Suppressor macrophage treated with lipopolysaccharide for 1 hour (primary cell): ENCODE measurements at places on chromosomes 11 and 22.

GRCh38 chr11:13963169-13963948 lies 836 bp downstream of the SPON1 start:
- peak; percentile 33 for DNase-seq

GRCh38 chr11:116226731-116227130 lies 546.1 kb downstream of the BUD13 start:
- DNase-seq, result no peak

DNA sequence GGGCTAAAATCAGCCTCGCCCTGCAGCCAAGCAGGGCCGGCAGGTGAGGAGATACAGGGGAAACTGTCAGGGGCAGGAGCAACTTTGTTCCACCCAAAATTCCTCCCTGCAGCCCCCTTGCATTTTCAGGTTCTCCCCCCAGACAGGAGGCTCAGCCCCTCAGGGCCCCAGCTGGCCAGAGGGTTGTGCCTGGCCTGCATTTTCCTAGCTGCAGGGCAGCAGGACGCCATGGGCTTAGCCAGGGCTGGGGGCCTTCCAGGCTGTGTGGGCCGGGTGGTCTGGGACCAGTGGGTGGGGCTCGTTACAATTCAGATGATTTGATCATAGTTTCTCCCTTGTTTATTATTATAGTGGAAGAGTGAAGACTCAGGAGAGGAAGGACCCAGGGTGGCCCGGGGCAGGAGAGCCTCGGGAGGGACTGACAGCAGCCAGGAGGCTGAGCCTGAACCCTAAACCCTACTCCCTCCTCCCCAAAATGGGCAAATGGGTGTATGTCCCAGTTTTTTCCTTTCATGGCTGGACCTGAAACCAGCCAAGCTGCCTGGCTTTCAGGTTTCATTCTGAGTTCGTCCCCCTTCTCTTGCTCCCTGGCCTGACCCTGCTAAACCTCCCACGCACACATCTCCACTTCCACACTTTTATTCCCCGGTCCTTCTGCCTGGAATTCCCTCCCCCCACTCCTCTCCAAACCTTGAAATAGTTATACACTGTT lies 40.0 kb downstream of the AHNAK start:
- no peak for DNase-seq

- DNase-seq, result no peak
Observed at GRCh38 chr11:109519253-109519652, 97.3 kb downstream of the C11orf87 start.

DNA sequence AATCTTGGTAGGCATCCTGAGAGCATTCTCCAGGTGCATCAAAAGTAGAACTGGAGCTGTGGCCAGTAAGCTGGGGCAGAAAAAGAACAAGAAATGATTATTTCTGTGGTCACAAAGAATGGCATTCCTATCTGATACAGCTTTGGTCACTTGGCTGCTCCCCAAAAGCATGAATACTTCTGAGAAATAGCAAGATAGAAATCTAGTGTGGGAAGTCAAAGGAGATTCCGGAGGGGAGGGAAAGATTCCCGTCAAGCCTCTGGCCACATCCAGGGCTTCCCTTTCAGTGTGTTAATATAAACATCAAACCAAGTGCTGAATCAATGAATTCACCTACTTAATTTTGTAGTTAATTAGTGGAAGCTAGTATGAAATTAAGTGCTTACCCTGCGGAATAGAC lies 1185.4 kb downstream of the LRRC4C start:
- no peak for DNase-seq

- no peak for DNase-seq
Observed at GRCh38 chr11:93519179-93519578, 24.0 kb downstream of the SMCO4 start.

GRCh38 chr11:11641581-11641980 lies 19.8 kb upstream of the GALNT18 start:
- DNase-seq, result no peak

GRCh38 chr22:29108137-29108536 lies 35.3 kb downstream of the KREMEN1 start:
- no peak for DNase-seq

- DNase-seq, result no peak
Observed at GRCh38 chr11:2383852-2384804, 7.0 kb downstream of the CD81 start.

GRCh38 chr22:31622980-31623379 lies 39.0 kb downstream of the PISD start:
- DNase-seq, result no peak

GRCh38 chr11:45620243-45620642 lies 45.2 kb downstream of the CHST1 start:
- no peak for DNase-seq

DNA sequence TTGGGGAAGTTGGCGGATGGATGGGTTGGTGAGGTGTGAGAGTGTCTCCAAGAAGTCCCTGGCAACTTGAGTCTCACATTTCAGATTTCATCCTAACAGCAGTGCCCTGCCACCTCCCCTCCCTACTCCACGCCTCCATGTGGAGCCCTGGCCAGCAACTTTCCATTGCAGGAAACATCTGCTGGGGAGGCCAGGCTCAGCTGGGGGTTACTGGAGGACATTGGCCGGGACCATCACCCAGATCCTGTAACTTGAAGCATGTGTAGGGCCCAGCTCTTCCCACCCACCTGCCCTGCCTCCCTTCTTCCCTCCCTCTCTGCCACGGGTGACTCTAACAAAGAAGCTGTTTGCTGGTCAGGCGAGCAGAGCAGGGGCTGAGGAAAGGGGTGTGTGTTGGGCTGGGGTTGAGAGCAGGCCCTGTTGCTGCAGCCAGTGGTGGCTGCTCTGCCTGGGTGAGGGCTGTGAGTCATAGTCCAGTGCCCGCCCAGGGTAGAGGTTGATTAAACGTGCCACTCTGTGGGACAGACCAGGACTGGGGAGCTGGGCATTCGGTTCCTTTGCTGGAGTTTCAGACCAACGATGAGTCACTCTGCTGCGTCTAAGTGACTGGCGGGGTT lies 64.0 kb downstream of the SCN3B start:
- peak; percentile 50 for DNase-seq

DNA sequence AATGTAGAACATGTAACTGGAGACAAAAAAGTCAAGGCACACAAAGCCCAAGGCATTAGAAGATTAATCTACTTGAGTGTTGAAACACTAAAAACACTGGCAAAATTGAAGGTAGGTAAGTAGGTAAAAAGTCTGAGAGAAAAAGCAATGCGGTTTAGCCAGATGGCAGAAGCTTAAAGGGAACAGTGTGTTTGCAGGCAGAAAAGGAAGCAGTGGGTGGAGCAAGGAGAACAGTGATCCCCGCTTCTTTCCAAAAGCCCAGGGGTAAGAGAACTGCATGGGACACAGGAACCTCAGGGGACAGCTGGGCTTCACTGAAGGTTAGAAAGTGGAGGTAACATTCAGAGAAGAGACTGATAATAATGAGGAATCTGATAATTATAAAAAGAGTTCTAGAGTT lies 16.0 kb downstream of the MRE11 start:
- DNase-seq, result peak; percentile 18

DNA sequence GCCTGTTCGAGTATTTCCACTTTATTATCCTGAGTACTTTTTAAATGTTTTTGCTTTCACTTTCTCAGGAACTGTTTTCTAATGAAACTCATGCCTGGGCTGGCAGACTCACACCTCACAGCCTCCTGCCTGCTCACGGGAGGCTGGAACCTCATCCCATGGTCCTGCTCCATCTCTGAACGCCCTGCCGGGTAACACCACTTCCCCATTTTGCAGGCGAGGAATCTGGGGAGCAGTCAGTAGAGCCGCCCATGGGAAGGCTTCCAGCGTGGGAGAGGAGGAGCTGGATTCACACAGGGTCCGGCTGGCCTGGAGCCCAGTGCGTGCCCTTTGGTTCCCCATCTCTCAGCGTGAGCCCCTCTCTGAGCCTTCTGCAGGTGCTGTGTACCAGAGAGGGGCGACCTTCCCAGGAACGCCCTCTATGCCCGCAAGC lies 53.6 kb downstream of the SCUBE1 start:
- peak; percentile 55 for DNase-seq

- DNase-seq, result peak; percentile 37
Observed at GRCh38 chr11:72840780-72841179, 26.6 kb downstream of the ATG16L2 start.

DNA sequence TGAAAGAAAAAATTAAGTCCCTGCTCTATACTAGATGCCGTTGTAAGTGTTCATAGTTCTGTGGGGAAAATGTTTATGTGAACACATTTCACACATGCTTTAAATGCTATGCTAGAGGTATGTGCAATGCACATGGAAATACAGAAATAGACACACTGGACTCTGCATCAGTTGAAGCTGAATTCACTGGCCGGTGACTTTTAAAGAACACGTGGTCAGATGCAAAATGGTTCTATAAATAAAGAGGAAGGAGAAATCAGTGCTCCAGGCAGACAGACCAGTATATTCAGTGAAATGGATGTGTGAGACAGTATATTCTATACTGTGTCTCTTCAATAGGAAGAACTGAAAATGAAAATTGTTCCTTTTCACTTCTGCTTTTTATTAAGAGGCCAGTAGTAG lies 29.9 kb downstream of the TRPC6 start:
- DNase-seq, result peak; percentile 47

GRCh38 chr11:16956538-16957153 lies 57.6 kb downstream of the PLEKHA7 start:
- DNase-seq, result no peak

- no peak for DNase-seq
Observed at GRCh38 chr11:18768472-18768901, 23.1 kb downstream of the PTPN5 start.

DNA sequence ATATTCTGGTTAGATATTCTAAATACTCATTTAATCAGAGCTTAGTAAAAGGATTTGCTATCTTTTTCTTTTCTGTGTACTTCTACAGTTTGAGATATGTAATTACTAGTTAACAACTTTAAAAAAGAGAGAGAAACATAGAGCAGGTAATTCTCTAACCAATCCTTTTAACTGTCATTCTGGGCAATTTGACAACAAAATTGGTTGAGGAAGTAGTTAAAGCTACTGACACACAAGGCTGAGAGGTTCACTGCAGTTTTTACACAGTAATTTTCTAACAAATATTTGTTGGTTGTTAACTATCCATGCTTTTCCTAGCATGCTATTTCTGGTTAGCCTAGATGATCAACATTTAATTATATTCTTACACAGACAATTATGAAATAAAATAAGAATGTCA lies 3.6 kb downstream of the SOX6 start:
- no peak for DNase-seq

DNA sequence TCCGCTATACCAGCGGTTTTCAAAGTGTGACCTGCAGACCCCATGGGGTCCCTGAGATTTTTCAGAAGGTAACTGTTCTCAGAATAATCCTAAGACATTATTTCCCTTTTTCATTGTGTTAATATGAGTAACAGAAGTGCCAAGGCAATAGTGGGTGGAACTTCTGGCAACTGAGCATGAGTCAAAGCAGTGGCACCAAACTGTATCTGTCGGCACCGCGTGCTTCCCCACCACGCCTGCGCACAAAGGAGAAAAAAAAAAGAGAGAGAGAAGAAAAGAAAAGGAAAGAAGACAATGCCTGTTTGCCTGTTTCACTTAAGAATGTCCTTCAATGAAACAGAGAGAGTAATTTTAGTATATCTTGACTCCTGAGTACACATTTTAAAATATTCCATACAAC lies 679.9 kb downstream of the OPCML start:
- DNase-seq, result no peak

GRCh38 chr11:723120-723883 lies 17.3 kb downstream of the EPS8L2 start:
- peak; percentile 75 for DNase-seq

GRCh38 chr11:73295241-73295995 lies 12.7 kb upstream of the ARHGEF17 start:
- peak; percentile 84 for DNase-seq
